ENCODE measurements at places on chromosomes 2 and 18.

GRCh38 chr2:186036862-186037449 is 298.4 kb downstream of the FSIP2 start:
- no peak for DNase-seq

GRCh38 chr2:232339121-232340081 is 39.1 kb upstream of the ALPP start:
- no peak for DNase-seq

DNA sequence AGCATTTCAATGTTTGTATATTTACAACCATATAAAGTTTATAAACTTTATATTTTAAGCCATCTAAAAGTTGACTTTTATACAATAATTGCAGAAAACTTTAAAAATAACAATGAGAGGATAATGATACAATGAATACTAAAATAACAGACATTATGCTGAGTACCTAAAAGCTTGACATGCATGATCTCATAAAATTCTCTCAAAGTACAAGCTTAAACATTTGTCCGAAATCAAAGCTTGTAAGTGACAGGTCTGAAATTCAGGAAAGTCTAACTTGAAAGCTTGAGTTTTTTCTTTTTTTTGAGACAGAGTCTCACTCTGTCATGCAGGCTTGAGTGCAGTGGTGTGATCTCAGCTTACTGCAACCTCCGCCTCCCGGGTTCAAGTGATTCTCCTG is 84.1 kb upstream of the FRZB start:
- no peak for DNase-seq

DNA sequence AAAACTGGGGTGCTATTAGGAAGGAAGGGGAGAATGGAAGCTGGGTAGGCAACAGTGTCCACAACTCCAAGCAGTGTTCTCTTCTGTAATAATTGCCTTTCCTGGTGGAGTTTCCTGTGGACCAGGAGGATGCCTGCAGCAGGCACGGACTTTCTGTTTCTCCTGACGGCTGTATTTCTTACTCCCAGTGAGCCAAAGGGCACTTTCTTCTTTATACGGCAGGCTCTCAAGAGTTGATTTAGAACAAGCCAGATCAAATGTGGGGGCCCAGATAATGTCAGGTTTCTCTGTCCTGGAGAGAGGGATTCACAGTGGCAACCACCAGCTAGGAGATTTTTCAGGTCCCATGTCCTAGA is 13.0 kb upstream of the PROC start:
- DNase-seq = no peak

DNA sequence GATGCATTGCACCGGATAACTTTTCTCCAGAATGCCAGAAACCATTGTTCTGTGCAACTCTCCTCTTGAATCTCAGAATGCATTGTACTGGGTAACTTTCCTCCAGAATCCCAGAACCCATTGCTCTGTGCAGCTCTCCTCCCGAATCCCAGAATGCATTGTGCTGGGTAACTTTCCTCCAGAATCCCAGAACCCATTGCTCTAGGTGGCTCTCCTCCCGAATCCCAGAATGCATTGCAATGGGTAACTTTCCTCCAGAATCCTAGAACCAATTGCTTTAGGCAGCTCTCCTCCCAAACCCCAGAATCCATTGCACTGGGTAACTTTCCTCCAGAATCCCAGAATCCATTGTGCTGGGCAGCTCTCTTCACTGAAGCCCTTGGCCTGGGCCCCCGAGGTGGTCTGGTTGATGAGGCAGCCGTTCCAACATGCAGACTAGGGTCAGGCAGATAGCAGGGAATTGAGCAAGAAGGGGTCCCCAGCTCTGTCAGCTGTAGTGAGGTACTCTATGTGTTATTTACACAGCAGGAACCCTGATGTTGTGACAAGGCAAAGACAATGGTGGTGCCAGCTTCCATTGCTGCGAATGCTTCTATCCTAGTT is 9.4 kb downstream of the FOSL2 start:
- DNase-seq = no peak
